ENCODE measurements at places on chromosomes 5 and 9.
A peak's percentile ranks its signal among the peaks of the same experiment; 100 is the strongest.

DNA sequence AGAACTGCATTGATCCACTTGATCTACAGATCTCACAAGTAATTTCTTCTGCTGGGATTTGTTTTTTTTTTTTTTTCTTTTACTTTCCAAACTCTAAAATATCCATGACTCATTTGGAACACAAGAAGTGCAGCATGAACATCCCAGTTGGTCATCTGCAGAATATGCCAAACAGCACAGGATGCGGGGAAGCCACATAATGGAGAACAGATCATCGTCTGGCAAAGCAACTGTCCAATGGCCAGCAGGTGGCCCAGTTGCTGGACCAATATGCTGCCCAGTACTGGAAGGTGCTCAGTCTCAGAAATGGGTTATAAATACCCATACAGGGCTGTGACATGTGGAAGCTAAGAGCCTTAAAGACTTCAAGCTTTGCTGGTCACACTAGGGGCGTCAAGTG is 221.3 kb upstream of the TAS2R1 start:
- no peak for DNase-seq

GRCh38 chr9:79028101-79028500 is 543.7 kb upstream of the TLE4 start:
- no peak for DNase-seq

DNA sequence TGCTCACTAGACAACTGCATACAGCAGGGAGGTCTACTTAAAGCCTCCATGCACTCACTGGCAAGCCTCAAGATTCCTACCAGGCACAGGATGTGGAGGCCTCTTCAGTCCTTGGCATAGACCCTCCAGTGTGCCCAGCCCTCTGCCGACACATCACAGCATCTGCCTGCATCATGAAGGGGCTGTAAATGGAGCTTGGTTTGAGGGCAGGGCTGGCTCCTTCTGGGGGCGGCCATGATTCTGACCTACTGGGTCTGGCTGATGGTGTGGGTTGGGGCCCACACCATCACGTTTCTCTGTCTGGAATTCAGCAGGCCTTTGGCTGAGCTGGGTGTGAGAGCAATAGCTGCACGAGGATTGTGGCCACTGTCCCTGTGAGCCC is 84.9 kb upstream of the SHB start:
- no peak for DNase-seq

GRCh38 chr5:120306303-120306702 is 157.8 kb upstream of the PRR16 start:
- DNase-seq, result no peak

- no peak for DNase-seq
These were observed 207.7 kb downstream of the FRMD3 start for GRCh38 chr9:83330207-83331196.

- no peak for DNase-seq
These were observed 19.9 kb downstream of the NOTCH1 start for GRCh38 chr9:136525841-136526499.

DNA sequence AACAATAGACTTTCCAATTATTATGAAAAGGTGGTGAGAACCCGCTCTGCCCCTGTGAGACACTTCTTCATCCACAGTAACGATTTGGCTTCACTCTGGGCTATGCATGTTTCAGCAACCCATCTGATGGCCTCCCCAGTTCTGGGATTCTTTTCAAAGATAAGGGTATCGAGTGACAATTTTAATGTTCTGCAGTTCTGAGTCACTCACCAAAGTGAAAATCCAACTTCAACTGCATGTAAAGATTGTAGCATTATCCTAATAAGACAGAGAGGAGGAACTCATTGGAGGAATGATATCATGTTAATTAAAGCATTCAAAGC is 1078.3 kb upstream of the SEMA6A start:
- DNase-seq, result no peak

- no peak for DNase-seq
These were observed 2.3 kb upstream of the TNIP1 start for GRCh38 chr5:151083081-151083676.

DNA sequence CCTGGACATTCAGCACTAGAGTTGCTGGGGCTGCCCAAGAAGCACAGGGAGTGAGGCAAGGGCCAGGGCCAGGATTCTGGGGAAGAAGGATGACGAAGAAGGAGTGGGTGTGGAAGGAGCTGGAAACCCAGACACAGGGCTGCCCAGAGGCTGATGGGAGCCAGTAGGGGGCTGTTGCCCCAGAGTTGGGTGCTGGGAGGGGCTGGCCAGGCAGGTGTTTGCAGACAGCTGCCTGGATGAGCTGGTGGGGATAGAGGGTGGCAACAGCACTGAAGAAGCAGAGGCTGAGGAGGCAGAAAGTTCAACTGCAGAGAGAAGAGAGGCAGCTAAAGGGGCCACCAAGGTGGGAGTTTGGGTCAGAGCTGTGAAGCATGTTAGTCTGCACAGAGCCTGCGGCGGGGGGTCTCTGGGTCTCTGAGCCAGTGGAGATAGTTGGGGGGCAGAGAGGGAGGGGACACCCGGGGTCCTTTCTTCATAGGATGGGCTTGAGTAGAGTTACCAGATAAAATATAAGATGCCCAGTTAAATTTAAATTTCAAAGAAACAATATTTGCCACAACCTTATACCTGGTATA is 2.5 kb upstream of the AQP7 start:
- DNase-seq, result no peak

DNA sequence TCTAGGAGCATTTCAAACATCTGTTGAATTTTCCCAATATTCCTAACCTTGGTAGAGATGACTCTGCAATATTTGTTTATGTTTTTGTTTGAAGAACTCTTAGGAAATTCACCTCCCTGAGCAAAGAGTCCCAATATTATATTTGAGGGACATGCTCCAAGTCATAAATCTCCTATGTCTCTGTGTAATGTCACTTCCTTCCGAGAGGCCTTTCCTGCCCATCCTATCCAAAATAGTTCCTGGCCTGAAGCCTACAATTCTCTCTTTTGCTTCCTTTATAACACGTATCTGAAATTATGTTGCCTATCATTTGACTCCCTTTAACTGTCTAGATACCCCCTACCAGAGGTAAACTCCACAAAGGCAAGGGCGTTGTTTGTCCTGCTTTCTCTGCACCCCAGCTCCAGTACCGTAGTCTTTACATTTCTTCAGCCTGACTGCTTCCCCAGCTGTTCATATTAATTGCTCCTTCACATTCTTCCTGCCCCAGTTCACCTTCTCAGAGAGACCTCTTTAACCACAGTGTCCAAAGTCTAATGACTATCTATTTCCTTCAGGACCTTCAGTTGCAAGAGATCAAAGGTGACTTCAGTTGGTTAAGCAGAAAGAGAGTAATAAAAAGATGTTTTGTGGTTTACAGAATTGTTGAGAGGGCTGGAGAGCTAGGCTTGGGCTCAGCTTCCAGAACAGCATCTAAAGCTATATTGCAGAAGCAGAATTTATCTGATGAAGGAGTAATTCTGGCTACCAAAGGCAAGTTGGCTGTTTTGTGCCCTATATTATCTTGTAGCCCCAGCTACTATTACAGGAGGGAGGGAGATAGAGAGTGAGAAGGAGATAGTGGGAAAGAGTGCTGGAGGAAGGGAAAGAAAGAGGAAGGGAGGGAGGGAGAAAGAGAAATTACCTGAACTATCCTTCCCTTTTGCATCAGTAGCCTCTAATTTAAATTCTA is 109.3 kb upstream of the TMEM161B start:
- DNase-seq, result no peak

GRCh38 chr9:79809316-79809876 is 237.6 kb downstream of the TLE4 start:
- DNase-seq, result no peak

GRCh38 chr5:151093476-151093889 is 12.6 kb upstream of the TNIP1 start:
- peak; percentile 82 for DNase-seq

DNA sequence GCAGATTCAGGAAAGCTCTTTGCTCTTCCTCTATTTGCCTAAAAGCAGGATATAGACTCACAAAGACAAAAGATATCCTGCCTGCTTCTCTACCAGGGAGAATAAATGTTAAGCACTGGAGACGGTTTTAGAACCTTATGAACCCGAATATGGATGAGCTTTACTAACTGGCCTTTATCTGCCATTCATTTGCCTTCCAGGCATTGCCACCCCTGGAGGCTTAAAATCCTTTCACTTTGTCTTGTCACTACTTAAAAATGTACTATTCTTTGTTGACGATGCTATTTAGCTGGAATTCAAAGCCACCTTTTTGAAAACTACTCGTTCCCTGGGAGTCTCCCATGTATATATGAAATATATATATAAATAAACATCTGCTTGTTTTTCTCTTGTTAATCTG is 23.2 kb upstream of the LVRN start:
- no peak for DNase-seq

DNA sequence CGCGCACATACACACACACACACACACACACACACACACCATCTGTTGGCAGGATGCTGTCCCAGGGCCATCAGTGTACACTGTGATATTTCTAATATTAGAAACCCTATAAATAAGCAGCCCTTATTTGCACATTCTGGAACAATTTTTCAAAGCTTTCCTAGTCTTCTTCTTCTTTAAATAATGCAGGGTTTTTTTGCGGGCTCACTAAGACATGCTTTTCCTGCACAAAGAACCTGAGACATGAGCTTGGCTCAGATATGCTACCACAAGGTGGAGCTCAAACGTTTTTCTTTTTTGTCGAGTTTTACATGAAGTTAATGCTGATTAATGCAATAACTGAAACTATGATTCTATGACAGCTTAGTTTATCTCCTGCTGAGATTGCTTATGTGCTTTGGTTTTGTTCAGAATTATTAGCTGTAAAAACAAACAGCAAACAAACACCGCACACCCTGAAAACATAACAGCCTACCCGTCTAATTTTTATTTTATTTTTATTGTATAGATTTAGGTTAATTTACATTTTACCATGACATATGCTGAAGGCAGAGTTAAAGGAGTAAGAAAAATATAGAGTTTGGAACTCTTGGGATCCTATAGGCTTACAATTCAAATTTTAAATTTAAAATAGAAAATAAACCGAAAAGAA is 95.8 kb downstream of the ALDH1A1 start:
- peak; percentile 65 for DNase-seq

DNA sequence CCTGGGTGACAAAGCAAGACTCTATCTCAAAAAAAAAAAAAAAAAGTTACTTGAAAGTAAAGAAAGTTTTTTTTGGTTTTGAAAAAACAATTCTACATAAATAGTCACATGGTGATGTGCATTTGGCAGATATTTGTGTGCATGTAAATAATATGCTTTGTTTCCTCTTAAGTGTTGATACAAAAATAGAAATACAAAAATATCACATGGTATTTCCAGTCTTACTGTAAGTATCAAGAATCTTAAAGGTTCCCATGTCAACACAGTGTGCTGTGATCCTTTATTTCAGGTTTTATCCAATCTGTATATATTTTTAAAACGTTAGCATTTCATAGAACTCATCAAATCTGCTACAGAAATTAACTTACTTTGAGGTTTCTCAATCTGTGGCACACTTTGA is 521.9 kb downstream of the TLE4 start:
- DNase-seq, result no peak

- DNase-seq, result no peak
These were observed 30.3 kb downstream of the MED27 start for GRCh38 chr9:132049323-132049882.

DNA sequence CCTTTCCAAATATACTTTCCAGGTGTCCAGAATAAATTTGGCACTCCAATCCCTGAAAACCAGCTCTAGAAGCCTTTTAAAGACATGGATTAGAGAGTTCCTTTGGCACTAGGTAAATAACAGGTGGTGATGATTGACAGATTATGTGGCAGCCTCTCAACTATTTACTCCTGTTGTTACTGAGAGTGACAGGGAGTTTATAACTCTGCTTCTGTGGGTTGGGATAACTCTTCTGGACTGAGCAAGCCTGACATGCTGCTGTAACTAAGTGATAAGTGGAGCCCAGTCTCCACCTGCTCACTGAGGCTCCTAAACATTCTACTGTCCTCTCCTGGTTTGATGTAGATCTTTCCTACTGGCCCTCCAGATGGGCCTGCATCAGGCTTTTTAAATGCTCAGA is 693.2 kb upstream of the FTMT start:
- DNase-seq, result no peak

DNA sequence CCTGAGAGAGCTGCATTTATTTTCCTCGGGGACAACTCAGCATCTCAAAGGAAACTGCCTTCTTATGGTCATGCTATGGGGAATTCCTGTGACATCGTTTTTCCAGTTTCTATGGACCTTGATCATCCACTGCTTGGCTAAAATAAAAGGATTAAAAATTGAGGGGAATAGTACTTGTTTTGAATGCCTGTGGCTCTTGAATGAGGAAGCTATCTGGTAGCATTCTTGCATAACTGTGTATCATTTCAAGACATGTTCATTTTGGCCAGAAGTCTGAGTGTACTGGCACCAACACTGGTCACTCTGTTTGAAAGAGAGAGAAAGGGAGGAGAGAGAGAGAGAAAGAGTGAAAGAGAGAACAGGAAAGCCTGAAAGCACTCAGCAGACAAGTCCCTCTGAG is 116.7 kb downstream of the DOCK2 start:
- peak; percentile 23 for DNase-seq

DNA sequence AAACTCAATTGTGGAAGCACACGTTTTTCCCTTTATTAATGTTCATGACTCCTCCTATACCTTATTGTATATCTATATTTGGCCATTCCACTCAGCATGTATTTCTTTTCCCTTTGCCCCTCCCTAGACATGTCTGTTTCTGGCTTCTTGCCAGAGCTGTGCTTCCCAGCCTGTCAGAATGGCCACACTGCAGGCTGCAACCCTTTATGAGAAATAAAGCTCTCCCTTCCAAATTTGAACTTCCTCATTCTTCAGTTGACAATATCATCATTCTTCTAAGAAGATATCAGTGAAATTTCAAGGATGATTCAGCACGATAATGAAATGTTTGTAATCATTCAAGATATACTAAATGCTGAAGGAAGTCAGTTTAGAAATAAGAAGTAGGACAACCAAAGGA is 107.6 kb upstream of the PRSS3 start:
- peak; percentile 74 for DNase-seq

DNA sequence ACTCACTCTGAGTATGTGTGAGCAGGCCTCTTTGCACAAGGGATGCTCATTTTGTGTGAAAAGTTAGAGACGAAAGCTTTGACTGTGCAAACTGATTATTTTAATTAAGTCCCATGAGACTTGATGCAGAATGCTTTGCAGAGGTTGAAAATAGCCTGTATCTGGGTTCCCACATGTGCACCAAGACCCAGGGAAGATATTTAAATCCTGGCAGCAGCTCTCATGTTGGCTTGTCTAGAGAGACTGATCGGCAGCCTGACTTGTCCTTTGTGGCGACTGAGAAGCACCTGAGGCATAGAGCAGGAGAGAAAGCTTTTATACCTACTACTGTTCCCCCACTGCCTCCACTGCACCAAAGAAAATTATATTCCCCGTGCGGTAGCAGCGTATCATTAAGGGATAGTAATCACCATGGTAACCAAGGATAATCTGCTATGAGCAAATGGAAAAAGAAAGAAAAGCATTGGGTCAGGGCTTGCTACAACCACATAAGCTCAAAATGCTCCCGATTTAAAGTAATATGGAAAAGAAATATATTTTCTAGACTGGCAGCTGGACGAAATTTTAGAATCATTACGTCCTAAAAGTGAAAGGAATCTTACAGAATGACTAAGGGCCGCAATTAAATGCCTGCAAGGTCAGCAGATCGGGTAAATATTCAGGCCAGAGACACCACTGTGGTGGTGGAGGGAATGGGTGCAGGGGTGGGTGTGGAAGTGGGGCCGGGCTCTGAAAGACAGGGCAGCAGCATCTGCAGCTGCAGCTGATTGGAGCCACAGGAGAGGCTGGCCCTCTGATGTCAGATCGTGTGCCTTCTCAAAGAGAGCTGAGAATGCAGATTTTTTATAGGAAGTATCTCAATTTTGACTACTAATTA is 135.3 kb upstream of the EPB41L4A start:
- DNase-seq, result no peak

All from inflammatory macrophage (primary cell).